ENCODE measurements at places on chromosomes 7 and 10.

GRCh38 chr10:7768417-7768816, 19.4 kb downstream of the KIN start:
- DNase-seq, result no peak

GRCh38 chr7:120586571-120586970, 271.4 kb downstream of the TSPAN12 start:
- no peak for DNase-seq

- DNase-seq, result no peak
Observed at GRCh38 chr7:135825406-135825805, 76.8 kb upstream of the FAM180A start.

DNA sequence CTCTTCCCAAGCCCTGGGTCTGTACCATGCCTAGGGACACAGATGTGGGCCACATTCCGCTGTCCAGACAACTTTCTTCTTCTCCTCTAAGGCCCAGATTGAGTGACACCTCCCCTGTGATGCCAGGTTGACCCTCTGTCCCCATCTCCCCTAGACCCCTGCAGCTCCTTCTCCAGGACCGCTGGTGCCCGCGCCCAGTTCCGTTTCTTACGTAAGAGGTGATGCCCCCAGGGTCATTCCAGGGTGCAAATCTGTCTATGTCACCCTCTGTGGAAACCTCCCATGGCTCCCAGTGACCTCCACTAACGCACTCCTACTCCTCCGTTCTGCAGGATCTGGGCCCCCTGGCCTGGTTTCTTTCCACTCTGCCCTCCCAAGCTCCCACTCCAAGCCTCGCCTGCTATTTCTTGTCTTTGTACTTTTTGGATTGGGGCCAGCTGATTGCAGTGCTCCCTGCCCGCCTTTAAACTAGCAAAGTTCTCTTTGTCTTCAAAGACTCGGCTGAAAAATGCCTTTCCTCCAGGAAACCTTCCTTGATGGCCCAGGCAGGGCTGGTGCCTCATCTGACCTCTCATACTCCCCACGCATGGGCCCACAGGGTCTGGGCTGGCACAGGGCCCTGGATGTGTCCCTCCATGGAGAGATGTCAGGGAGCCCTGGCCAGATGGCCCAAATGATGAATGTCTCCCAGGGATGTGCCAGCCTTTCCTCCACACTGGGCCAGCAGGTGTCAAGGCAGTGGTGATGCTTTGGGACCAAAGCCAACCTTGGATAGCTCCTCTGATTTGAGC, 21.3 kb upstream of the ELN start:
- no peak for DNase-seq

GRCh38 chr7:1086588-1087464, 1.1 kb upstream of the GPER1 start:
- DNase-seq, result peak; percentile 67

DNA sequence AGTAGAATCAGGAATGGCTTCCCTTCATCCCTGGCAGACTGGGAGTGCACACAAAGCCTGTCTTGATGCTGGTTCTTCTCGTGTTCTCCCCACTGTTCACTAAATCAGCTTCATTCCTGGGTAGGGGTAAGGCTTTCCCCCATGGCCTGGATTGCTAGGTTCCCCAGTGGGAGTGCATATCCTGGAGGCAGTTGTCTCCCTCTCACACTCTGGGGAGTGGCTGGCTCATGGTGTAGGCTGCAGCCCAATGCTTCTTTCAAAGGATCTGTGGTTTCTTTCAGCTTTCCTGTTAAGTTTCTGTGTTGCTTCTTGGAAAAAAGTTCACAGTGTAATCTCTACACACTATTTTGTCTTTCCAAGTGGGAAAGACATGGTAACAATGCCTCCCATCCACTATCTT, 32.6 kb upstream of the ARMC3 start:
- DNase-seq, result no peak

DNA sequence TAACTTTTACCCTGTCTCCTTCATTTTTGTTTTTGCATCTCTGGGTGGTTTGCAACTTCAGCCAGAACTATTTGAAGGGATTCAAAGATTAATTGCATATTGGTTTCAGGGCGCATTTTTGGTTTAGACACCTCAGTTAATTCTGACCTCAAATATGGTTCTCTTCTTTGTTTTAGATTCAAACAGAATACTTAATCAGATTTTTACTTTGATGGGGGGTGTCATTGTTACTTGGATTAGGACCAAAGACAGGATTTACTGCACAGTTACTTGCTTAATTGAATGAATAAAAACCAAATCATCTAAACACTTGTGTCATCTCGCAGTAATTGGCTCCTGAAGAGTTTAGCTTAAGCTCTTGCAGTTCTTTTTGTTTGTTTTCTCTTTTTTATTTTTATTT, 100.9 kb downstream of the PHTF2 start:
- no peak for DNase-seq

DNA sequence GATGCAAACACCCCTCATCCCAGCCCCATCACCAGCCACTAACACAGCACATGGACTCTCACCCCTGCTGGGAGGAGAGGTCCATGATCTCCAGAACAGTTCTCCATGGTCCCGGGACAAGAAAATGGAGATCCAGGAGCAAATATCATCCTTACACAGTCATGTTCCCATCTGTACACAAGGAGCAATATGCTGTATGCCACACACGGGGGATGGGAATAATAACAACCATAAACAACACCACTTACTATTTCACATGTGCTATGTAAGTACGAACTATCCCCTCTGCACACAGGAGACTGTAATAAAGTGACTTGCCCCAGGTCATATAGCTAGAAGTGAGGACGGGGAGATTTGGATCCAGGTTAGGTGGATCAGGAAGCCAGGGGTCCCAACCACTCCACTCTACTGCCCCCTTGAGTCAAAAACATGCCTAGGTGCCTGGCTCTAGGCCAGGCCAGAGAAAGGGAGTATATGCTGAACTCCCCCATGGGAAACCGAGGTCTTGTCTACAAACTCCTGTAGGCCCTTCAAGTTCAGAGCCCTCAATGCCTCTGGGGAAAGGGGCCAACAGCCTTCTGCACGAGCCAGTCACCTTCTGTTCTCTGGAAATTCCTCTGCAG, 34.1 kb downstream of the LRRC20 start:
- peak; percentile 86 for DNase-seq

DNA sequence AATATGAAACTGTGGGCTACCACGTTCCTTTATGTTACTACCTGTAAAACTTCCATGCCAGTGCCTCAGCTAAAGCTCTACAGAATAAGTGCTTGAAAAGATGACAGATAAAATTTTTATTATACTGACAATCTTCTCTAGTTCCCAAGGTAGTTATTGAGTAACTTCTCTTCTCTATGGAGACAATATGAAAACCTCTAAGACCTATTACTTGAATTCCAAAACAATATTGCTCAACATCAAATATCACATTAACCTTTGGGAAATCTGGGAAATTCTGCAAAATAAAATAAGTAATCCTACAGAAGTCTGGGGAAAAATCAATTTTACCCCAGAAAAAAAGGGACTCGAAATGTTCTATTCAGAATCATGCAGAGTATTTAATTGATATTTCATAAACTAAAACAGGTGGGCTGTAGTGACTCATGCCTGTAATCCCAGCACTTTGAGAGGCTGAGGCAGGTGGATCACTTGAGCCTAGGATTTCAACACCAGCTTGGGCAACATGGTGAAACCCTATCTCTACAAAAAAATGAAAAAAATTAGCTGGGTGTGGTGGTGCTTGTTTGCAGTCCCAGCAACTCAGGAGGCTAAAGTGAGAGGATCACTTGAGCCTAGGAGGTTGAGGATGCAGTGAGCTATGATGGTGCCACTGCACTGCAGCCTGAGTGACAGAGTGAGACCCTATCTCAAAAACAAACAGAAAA, 23.8 kb upstream of the ANK3 start:
- no peak for DNase-seq

DNA sequence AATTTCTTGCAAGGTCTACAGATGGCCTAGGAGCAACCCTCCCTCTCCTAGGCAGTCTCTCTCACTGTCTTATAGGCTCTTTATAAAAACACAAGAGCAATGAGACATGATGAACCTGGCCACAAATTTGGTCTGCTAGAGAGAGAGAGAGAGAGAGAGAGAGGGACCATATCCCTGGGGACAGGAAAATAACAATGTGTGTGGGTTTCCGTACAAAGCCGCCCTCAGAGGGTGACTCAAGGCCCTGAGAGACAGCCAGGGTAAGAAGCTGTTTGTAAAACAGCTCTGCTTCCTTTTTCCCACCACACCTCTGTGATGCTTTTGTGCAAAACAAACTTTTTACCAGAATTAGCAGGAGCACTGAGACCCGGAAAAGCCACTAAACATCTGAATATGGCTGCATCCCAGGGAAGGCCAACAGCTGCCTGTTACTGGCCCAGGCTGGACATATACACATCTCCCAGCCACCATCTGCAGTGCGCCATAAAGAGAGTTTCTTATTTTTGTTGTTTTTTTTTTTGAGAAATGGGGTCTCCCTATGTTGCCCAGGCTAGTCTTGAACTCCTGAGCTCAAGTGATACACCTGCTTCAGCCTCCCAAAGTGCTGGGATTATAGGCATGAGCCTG, 18.4 kb downstream of the GIMAP5 start:
- no peak for DNase-seq

DNA sequence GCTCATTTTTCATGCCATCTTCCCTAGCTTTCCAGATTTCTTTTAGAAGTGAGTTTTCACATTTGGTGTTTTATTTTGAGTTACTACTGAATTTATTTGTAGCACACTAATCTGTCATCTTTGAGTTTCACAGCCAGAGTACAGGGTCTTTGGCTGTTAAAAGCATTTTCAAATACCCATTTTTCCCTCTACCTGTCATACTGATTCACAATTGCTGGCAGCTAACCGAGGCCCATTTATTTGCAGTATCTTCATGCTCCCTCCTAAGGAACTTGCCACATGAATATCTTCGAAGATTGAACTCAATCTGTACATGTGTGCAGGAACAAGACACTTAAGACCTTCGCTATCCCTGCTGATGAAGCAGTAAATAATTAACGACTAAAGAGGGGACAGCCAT, 44.8 kb upstream of the DKK1 start:
- DNase-seq, result no peak

DNA sequence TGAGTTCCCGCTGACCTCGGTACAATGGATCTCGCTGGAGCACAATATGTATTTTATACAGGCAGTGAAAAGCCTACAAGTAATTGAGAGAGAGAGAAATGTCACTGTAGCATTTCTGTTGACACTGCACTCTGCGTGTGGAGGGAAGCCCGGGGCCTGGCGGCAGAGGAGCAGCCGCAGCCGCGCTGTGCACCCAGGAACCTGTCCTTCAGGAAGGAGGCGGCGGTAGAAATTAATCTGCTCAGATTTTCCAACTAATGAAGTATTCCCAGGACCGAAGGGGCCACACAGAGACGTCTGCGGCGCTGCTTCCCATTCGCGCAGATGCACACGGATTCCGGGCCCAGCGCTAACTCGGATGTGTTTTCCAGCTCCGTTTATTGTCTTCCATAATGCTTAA, 170.1 kb downstream of the EBF3 start:
- no peak for DNase-seq

- DNase-seq, result no peak
Observed at GRCh38 chr10:384538-385305, 249.5 kb downstream of the ZMYND11 start.

GRCh38 chr7:49639068-49639593, 134.3 kb upstream of the VWC2 start:
- no peak for DNase-seq

- no peak for DNase-seq
Observed at GRCh38 chr10:30045961-30046360, 13.4 kb downstream of the JCAD start.

- DNase-seq, result no peak
Observed at GRCh38 chr10:48335788-48336187, 29.3 kb downstream of the MAPK8 start.

DNA sequence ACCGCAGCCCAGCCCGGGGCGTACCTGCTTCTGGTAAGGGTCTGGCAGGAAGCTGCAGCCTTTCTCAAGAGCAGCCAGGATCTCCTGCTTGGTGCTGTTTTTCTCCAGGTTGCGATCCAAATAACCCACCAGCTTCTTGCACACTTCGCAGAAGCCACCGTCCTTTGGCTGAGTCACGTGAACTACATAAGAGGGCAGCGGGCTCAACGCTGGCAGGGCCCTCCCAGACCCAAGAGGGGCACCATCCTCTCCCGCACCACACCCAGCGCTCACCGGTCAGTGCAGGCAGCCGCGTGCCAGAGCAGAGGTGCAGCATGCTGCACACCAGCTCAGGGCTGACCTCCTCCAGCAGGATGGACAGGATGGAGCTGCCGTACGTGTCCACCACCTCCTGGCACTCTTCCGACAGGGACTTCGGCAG, 31.6 kb downstream of the PSAP start:
- DNase-seq, result no peak
